ENCODE measurements at places on chromosomes 5 and 9.

DNA sequence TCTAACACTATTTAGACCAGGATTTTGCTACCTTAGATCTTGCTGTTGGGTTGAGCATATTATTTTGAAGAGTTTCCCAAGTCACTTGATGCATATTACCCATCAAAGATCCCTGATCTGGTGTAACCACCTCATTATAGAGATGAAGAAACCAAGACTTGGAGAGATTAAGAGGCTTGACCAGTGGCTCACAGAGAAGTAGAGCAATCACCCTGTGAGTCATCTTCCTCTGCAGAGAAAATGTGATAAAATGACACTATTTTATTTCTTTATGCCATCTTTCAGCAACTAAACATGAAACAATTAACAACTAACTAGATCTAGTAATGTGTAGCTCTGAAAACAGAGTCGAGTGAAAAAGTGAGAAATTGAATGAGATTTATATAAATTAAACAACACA lies 76.1 kb downstream of the KIF4B start:
- no peak for DNase-seq

DNA sequence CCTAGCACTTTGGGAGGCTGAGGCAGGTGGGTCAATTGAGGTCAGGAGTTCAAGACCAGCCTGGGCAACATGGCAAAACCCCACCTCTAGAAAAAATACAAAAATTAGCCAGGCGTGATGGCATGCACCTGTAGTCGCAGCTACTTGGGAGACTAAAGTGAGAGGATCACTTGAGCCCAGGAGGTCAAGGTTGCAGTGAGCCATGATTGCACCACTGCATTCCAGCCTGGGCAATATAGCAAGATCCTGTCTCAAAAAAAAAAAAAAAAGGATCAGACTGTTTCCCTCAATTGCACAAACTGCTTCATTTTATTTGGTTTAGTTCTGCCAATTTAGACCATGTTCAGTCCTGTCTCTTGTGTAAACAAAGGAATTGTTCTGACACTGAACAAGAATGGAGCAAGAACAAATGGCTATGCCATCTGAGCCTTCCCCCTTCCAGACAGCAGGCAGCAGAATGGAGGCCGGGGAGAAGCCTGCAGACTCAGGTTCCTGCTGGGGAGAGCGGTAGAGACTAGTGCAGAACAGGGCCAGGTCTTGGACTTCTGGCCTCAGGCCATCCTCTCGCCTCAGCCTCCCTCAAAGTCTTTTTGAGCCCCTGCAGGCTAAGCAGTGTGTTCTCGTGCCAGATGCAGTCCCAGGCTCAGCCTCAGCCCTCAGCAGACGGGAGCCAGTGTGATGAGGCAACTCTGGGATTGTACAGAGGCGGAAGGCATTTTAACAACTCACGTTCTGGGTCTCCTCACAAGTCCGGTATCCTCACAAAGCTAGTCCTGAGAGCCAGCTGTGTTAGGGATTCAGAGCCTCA lies 18.2 kb downstream of the HNRNPH1 start:
- no peak for DNase-seq

DNA sequence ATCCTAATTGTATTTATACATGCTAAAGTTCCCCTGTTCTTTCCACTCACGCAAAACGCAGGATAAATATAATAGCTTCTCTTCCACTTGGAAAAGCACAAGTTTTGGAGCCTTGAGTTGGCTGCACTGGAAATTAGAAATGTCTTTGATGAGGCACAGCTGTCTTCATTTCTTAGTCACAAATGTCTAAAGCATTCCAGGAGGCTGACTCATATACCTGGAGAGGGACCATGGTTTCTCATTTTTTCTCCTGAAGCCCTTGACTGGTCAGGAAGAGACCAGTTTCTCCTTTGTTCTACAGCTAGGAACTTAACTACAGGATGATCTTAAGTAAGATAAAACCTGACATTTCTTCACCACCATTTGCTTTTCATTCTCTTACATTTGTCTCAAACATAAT lies 16.2 kb downstream of the MTX3 start:
- DNase-seq = peak; percentile 25

- DNase-seq = no peak
Measured at GRCh38 chr5:37319037-37319782, 51.7 kb downstream of the NUP155 start.

- DNase-seq = no peak
Measured at GRCh38 chr9:27537756-27538155, 8.1 kb upstream of the MOB3B start.

- no peak for DNase-seq
Measured at GRCh38 chr9:108620767-108621166, 235.0 kb downstream of the ACTL7B start.

GRCh38 chr5:43036409-43036808 lies 3.7 kb downstream of the ANXA2R start:
- DNase-seq = no peak

GRCh38 chr9:20984506-20984905 lies 46.9 kb downstream of the HACD4 start:
- DNase-seq = peak; percentile 62

DNA sequence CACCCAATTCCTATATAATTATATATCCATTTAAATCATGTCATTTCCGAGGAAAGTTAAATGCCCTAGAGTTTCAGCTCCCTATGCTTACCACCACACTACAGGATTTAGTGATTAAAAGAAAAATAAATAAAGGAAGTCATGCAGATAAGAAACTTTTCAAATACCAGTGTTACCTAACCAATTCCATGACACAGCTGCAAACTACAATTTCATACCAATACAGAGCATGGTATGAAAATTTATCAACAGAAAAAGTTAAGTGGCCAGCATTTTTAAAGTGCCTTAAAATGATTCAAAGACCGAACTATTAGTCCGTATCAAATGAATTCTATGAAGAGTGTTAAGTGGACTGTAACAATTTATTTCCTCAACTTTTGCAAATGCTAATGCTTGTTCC lies 35.9 kb downstream of the CEP120 start:
- no peak for DNase-seq

DNA sequence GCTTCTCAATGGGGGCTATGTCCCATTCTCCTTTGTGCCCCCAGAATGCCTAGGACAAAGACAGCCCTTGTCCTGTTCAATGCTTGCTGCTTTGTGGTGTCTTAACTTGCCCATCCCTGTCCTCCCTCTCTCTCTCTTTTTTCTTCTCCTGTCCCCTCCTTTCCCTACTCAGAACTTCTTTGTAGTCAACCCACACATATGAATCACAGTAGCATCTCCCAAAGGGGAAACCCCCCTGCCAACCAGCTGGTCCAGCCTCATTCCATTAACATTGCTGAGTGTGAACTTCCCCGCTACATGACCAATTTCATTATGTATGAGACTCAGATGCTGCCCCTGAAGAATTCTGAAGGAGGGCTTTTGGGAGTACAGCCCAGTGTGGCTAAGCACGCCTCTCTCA lies 408.3 kb downstream of the ENC1 start:
- peak; percentile 56 for DNase-seq
